ENCODE measurements at places on chromosomes 6 and 20.

DNA sequence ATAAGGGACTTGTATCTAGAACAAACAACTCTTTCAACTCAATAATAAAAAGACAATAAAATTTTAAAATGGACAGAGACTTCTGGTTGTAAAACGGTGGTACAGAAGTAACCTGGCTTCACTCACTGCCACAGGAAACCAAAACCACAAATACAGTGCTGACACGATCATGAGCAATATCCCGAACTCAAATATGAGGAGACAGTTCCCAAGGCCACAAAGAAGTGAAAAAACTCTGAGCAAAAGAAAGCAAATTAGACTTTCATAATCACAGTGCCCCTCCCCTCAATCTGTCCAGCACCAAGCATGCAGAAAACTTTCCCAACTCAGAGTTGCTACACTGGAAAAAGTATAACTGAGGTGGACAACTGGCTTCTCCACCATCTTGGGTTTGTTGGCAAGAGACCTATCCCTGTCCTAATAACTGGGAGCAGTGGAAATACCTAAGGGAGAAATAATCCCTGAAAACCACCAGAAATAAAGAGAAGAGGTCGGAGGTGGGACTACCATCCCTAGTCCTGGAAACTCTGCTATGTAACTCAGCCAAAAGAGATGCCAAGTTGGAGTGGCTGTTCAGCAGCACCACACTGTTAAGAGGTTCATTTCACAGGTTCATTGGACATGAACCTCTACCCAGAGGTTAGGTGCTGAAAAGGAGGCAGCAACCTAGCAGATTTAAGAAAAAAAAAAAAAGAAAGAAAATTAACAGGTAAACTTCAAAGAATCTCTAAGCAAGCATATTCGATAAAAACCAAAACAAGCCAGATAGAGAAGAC lies 55.5 kb downstream of the REV3L start:
- peak; percentile 83 for DNase-seq

DNA sequence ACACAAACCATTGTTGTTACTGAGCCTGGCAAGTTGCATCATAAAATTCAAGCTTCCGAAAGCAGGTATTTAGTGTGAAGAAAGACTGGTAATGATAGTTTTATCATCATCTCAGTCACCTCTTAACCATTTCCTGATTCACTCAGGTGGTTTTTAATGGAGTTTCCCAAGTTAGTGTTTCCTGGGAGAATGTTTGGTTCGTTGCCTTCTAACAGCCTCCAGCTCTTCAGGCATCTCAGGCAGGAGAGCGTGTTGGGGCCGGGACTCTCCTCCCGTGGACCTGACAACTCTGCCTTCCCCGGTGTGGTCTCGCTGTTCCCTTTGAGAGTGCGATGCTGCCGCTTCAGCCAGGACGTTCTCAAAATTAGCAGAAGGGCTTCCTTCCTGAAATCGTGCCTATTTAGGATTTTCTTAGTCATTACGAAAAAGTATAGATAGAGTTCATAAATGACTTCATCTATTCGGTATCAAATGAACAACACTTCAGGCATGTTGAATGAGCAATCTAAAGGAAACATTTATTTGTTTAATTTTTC lies 105.0 kb upstream of the QKI start:
- no peak for DNase-seq

DNA sequence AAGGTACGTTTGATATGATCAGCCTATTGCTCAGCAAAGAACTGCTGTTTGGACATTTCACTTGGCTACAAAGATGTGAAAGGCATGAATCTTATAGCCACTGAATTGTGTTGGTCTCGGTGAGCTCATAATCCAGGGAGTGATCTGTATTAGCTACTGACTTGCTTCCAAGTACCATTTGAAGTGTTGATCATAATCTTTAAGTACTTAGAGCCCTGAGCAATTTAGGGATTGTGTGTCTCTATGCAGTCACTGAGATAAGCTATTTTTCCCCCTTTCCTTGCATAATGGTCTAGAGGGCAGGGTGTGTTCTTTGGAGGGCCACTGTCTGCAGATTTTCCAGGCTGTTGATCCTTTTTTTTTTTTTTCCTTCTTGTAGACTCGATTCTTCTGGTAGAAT lies 393.6 kb downstream of the ESR1 start:
- no peak for DNase-seq

DNA sequence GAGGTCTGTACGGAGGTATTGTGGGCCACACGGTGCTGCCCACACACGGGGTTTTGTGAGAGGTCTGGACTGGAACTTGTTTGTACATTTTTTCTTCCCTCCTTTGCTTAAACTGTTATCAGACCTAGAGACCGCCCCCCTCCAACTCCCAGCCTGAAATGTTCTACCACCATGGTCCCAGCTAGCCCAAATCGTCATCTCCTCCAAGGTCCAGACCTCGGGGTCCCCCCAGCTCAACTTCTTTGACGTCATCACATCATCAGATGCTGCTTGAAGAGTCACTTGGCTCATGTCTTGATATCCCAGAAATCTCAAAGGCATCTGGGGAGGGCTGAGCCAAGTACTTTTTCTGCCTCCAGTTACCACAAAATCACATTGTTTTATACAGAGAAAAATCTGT lies 2.8 kb upstream of the CCDC170 start:
- DNase-seq = no peak

DNA sequence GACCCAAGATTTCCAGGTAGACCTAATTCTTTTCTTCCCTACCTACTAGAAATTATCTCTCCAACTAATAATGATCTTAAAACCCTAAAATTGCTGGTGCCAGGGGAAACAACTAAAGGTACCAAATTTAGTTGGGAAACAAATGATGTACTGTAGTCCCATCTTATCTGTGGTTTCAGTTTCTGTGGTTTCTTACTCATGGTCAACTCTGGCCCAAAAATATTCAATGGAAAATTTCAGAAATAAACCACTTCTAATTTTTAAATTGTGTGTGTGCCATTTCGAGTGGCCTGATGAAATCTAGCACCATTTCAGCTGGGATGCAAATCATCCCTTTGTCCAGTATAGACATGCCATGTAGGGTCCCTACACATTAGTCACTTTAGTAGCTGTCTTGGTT lies 475.2 kb upstream of the EPHA7 start:
- no peak for DNase-seq

- no peak for DNase-seq
These were observed 61.8 kb upstream of the PLEKHG1 start for GRCh38 chr6:150537893-150538292.

- DNase-seq = no peak
These were observed 37.9 kb upstream of the BCAS1 start for GRCh38 chr20:54108326-54108642.

GRCh38 chr6:116433206-116433712 lies 27.9 kb upstream of the CALHM6 start:
- no peak for DNase-seq

- no peak for DNase-seq
These were observed 55.3 kb downstream of the EFCAB8 start for GRCh38 chr20:32914031-32914430.

DNA sequence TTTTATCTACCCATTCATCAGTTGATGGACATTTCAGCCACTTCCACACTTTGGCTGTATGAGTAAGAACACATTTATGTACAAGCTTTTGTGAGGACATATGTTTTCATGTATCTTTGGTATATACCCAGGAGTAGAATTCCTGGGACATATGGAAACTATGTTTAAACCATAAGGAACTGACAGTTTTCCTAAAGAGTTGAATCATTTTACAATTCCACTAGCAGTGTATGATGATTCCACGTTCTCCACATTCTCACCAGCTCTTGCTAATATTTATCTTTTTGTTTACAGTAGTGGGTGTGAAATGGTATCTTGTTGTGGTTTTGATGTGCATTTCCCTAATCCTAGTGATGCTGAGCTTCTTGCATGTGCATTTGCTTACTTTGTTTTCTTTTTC lies 338.1 kb downstream of the PLCB1 start:
- no peak for DNase-seq

GRCh38 chr6:165632194-165632593 lies 30.8 kb downstream of the PDE10A start:
- DNase-seq = no peak

GRCh38 chr6:156189714-156190113 lies 587.5 kb upstream of the ARID1B start:
- DNase-seq = no peak

DNA sequence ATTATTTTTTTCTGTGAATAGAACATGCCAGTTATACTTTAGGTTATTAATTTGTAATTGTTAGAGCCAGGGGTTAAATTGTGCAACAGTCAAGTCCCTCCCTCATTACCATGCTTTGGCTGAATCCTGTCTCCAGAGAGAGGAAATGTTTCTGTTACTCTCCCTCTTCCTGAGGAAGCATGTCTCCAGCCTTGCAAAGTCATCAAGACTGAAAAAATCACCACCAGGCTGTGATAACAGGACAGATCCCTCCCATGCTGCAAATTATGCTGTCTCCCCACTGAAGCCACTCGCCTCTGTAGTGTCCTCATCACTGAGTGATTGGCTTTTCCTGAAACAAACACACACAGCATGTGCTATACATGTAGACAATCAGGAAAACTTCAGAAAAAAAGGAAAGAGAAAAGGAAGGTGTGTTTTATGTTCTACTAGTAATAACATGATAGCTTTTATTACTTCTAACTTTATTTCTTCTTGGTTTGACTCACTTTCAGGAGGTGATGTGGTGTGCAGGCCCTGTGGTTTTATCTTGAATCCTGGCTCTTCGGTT lies 290.0 kb upstream of the JAG1 start:
- no peak for DNase-seq

DNA sequence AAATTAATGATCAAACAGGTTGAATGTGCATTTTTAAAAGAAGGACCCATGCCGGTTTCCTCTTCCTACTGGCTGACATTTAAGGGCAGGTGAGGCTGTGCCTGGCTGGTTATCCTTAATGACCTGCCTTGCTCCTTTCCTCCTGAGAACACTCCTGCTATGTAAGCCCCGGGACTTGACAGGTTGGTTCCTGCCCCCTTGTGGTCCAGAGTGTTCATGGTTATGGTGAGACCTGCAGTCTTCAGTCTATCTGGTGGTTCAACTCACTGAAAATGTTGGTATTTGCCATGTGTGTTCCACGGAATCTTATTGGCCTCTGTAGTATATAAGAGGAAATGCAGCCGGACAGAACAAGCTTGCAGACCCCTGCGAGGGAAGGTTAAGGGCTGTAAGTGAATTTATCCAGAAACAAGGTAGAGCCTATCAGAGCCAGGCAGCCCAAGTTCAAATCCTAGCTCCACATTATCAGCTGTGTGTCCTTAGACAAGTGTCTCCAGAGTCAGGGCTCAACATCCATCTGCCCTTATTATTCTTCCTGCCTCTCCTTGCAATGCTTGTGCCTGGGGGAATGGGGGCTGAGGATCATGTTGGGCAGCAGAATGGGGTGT lies 5.2 kb upstream of the BPIFA3 start:
- DNase-seq = no peak

- no peak for DNase-seq
These were observed 48.3 kb downstream of the AKAP7 start for GRCh38 chr6:131183427-131184095.

GRCh38 chr6:89410788-89411144 lies 1.3 kb downstream of the RRAGD start:
- no peak for DNase-seq

- no peak for DNase-seq
These were observed 176.7 kb downstream of the PTPRK start for GRCh38 chr6:128343706-128344105.

DNA sequence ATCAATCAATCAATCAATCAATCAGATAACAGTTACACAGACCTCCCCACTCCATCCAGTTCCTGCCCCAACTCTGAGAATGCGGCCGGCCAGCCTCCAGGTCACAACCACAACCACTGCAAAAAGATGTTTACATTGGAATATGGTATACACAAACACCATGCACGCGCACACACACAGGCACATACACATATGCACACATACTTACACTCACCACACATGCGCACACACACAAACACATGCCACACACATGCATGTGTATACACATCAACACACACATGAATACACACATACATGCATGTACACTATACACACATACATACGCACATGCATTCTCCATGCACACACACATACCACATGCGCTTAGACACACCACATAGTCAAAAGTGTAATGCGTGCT lies 131.1 kb downstream of the PXDC1 start:
- no peak for DNase-seq

DNA sequence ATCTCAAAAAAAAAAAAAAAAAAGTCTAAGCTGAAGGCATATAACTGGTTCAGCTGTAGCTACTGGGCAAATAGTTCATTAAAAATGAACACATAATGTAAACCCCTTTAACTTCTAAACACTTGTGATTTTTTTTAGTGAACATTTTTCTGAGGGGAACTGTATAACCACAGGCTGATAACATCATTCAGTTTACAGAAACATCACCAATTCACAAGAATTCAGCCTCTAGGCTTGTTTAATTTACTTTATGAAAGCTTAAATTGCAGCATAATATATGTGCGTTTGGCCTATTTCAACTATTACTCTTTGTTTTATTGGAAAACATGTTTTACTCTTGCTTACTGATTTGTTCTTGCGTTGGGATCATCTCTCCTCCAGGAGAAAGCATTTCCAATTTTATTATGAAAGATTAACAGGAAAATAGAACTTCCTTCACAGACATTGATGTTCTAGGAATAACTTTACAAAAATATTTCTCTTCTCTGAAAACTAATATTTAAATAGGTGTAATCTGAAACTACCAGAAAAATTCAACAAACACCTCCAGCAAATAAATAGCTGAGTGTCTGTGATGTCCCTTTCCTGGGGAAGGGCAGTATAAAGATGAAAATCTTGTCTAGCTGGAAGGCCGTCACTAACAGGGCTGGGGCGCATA lies 284.5 kb downstream of the UST start:
- no peak for DNase-seq

DNA sequence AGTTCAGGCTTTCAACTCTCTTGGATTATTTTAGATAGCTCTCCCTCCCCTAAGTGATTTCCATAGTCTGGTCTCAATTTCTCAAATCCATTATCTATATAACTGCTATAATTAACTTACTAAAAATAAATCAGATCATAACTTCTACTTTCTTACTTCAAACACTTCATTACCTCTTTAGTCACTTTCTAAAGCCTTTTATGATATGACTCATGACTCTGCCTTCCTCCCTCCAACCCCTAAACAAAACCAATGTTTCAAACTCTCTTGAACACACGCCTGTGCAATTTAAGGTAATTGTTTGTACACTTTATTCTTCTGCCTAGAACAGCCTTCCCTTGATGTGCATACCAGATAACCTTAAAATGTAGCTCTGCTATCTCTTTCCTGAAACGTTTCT lies 100.5 kb downstream of the LMBRD1 start:
- DNase-seq = no peak

All from GM04504 (cell line).